Anterior cingulate cortex (tissue), 58 donors: ENCODE measurements at places on chromosomes 3 and 15.

DNA sequence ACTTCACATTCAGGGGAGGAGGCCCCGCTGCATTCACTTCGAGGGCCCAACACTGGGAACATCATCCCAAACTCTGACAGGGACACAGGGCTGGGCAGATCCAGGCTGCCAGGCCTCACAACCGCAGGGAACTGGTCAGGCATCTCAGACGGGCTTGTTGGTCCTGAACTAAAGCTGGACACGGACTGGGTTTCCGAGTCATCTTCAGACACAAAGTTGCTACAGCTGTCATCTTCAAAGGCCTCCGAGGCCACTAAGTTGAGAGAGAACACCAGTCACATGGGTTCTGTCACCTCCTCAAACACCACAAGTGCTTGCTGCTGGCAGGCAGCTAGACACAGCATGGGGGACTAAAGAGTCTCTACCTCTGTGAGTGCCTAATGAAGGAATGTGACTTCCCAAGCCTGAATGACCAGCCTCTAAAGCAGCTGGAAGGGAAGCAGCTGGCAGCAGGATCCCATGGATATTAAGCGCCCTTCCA lies 50.9 kb downstream of the CAPN7 start:
- DNase-seq = no peak

DNA sequence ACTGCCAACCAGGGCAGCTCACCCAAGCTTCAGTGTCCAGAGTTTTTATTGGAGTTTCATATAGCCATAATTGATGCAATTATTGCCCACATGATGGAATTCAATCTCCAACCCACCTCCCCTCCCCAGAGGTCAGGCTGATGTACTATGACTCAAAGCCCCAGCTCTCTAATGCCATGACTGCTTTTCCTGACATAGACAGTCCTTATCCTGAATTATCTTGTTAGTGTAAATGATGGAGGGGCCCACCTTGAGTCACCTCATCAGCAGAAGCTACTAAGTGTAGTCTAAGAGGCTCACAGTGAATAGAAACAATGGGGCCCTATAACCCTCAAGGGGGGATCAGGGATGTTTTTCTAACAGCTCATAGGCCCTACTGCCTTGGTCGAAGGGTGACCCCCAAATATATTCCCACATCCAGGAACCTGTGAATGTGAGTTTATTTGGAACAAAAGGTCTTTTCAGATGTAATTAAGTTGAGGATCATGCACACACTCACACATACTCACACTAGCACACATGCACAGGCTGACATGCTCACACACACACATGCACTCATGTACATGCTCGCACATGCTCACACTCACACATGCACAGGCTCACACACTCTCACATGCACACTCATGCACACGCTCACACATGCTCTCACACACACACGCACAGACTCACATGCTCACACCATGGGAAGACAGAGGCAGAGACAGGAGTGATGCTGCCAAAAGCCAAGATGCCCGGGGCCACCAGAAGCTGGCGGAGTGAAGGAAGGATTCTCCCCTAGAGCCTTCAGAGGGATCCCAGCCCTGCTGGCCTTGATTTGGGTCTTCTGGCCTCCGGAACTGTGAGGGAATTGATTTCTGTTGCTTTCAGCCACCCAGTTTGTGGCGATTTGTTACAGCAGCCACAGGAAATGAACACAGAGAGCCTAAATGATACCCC lies 131.2 kb upstream of the SMAD3 start:
- no peak for DNase-seq

- DNase-seq = no peak
Measured at GRCh38 chr15:97755726-97756125, 204.8 kb upstream of the ARRDC4 start.

GRCh38 chr15:78726870-78727551 lies 84.3 kb downstream of the ADAMTS7 start:
- no peak for DNase-seq

- no peak for DNase-seq
Measured at GRCh38 chr15:51144021-51144532, 49.4 kb upstream of the TNFAIP8L3 start.

DNA sequence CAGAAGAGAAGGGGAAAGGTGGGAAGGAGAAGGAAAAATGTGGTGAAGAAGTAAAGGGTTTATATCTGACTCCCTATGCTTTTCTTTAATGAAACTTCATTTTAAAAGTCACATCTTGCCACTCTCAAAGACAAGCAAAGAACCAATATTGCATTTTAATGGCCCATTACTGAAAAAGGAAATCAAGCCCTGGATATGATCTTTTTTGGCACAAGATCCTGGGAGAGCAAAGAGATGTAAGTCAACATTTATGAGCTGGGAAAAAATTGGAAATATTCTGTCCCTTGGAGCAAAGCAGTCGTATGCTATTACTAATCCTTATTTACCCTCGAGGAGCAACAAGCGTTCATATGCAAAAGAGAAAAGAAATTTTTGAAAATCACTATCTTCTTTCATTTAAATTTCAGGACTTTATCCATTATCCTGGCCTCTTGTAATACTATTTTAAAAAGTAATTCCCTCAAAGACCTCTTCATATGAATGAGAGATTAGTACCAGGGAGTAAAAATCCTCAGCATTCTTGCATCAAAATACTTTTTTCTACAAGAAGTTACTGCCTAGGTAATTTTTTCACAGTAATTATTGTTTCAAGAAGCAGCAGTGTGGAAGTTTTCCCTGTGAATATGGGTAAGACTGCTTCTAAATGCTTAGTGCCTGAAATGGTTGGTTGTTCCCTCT lies 435.3 kb upstream of the PDZRN3 start:
- DNase-seq = no peak

DNA sequence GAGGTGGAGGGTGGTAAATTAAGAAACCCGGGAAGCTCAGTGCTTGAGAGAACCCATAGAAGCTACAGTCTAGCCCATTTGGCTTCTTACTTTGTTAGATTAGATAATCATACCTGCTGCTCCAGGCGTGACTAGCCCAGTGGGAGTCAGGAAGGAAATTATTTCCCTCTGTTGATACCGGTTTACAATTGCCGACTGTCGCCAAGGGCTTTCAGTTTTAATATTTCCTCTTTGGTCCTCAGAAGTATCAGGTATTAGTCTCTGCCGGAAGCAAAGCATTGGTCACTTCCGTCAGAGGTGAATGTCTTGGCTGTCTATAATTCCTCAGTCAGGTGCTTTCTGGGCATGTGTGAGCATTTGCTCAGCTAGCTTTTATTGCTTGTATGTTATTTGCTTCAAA lies 75.2 kb downstream of the LPP start:
- no peak for DNase-seq

GRCh38 chr3:149588909-149589308 lies 68.9 kb downstream of the WWTR1 start:
- DNase-seq = no peak

- no peak for DNase-seq
Measured at GRCh38 chr3:36926292-36926897, 18.5 kb downstream of the TRANK1 start.

DNA sequence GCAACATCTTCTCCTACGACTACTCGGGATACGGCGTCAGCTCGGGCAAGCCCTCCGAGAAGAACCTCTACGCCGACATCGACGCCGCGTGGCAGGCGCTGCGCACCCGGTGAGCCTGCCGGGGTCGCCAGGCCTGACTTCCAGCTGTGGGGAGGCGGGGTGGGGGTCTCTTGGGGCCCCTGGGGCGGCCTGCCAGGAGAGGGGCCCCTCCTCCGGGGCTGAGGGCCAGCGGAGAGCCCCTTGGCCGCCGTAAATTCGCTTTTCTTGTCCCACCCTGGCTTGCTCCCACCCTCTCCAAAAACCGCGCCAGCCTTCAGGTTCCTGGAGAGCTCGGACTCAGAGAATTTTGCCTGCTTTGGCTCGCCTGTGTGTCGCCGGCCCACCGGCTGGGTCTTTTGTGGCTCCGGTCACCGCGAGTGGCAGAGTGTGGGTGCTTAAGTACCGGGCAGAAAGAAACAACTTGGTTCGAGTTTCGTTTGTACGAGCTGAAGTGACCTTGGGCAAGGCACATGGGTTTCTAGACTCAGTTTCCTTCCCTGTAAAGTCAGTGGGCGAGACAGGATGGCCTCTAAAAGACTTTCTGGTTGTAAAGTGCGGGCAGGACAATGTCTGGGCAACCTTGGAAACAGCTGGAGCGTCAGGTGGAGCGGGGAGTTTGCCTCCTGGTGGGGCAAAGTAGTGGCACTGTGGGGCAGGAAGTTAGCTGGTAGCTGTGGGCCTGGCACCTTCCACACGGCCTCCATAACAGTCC lies 976 bp downstream of the ABHD17C start:
- no peak for DNase-seq

GRCh38 chr3:3589715-3590130 lies 209.5 kb upstream of the LRRN1 start:
- no peak for DNase-seq

GRCh38 chr15:91874992-91875660 lies 21.6 kb downstream of the SLCO3A1 start:
- no peak for DNase-seq

DNA sequence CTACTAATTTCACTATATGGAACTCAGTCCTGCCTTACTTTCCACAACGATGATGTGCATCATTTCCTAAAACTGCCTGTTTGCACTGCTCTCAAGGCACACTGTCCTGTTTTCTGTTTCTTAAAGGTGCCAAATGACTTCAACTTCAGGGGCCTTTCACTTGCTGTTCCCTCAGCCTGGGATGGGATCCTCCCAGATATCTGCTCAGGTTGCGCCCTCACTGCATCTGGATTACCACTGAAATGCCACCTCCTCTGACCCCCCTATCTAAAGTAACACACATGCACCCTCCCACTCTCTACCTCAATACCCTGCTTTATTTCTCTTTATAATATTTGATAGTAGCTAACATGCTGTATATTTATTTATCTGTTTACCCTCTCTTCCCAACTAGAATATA lies 123.8 kb upstream of the CMC1 start:
- no peak for DNase-seq

- DNase-seq = no peak
Measured at GRCh38 chr3:85161544-85161943, 202.8 kb downstream of the CADM2 start.

DNA sequence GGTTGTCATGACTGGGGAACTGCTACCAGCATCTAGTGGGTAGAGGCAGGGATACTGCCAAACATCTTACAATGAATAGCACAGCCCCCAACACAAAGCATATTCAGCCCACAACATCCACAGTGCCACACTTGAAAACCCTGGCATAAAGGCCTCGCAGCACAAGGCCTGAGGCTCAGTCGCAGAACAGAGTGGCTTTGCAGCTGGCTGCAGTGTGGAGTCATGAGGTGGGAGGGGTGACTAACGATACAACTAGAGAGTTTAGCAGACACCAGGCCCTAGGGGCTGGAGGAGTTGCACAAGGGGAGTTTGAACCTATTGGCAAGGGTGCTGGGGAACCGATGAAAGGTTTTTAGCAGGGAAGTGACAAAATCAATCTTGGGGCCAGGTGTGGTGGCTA lies 32.1 kb downstream of the GRK7 start:
- DNase-seq = no peak
